Breast epithelium (tissue), 4 donors: ENCODE measurements at places on chromosomes 11 and 22. TPM values are rescaled to one million over a fixed set of nuclear protein-coding genes. Genes with fewer than 3 reads are reported as not detected.
A peak's percentile ranks its signal among the peaks of the same experiment; 100 is the strongest.

DNA sequence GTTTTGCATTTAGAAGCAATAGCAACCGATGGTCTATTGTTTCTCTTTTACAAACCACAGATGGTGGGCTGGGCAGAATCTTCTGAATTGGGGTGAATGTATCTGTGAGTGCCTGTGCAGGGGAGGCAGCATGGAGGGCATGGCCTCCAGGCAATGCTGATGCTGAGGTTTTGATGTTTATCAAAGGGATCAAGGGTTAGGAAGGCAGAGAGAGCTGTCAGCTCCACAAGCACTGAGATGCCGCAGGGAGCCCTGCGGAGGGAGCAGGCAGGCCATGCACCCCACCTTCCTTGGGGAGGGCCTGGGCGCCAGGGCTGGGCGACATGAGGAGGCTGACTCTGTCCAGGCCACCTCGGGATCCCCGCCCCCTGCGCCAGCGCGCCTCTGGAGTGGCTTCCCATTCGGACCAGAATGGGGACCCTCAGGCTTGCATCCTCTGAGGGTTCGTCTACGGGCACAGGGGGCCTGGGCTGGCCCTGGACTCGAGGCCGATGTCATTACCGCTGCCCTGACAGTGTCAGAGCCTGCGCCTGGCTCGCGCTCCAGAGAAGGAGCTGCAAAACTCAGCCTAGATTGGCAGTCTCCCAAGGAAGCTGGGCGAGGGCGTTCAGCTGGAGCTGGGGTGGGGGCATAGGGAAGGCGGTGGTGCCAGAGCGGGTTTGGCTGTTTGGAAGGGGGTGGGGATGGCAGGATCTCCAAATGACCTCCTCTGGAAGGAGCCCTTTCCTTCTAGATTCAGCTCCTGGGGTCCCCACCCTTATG lies 13.9 kb upstream of the TH start:
- H3K4me1 ChIP-seq: no peaks in the 10 kb centered on the region
- H3K36me3 ChIP-seq: no peaks in the 10 kb centered on the region
- H3K27ac ChIP-seq: no peak overlapping the region
- no peaks in the 10 kb centered on the region for H3K27me3 ChIP-seq

DNA sequence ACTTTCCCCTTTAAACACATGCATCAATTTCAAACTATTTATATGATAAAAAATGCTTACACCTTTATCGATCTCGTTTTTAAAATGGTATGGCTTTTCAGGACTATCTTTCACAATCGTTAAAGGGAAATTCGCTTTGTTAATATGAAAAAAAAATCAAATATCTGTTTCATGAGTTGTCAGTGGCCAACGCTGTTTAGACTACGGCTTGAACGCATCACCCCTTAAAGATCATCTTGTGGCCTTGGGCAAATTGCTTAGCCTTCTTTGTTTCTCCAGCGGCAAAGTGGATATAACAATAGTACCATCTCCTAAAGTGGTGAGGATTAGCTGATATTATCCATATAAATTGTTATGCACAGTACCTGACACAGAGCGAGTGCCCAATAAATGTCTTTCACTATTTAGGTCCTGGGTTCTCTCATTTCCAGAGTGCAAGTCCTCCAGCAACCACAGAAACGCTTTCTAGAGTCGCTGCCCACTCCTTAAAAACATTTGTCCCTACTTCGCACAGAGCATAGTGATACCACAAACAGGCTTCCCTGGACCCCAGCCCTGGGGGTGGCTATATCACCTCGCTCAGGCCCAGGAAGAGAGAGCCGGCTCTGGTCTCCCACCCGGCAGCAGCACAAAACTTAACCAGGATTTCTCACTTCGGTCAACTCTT lies 904 bp downstream of the SLC35F2 start:
- peak overlapping the region; percentile 81 for H3K27ac ChIP-seq
- no peaks in the 10 kb centered on the region for H3K4me1 ChIP-seq
- no peak for DNase-seq

DNA sequence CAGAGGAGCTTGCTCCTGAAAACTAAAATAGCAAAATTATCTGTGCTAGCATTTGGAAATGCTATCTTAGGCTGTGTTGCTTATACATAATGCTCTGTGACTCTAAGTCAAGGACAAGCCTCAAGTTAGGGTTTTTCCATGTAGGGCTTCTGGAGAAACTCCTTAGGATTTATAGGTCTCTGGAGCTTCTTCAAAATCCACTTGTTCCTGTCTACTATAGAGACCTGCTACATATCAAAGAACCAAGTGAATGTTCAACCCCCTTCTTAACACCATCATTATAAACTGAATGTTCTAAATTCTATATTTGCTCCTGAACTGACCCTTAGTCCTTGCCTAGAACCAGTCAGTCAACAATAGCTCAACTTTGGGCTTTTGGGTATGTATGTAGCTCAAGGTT lies 523.1 kb upstream of the CCDC90B start:
- no peak overlapping the region for H3K27ac ChIP-seq
- DNase-seq: no peak
- H3K36me3 ChIP-seq: no peaks in the 10 kb centered on the region
- H3K27me3 ChIP-seq: no peaks in the 10 kb centered on the region
- no peak overlapping the region for H3K4me3 ChIP-seq

DNA sequence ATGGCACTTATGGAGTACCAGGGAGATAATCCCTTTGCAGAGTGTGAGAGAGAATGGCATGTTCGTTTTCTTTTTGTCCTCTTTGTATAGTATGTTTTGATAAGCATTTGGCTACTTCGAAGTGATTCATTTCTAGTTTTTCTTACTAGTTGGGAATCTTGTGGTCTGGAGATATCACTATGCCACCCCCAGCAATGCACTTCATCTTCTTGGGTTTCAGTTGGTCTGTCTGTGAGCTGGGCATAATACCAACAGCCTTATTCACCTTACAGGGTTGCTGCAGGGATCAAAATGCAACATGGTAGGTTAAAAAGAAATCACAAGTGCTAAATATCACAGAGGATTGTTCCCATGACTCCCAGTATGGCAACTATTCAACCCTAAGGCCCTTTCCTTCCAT lies 387.8 kb upstream of the CADM1 start:
- no peaks in the 10 kb centered on the region for H3K36me3 ChIP-seq
- H3K27me3 ChIP-seq: no peaks in the 10 kb centered on the region
- DNase-seq: no peak

GRCh38 chr11:74634537-74634936 lies 42.2 kb downstream of the POLD3 start:
- no peak for DNase-seq
- no peaks in the 10 kb centered on the region for H3K36me3 ChIP-seq
- H3K27me3 ChIP-seq: no peaks in the 10 kb centered on the region

DNA sequence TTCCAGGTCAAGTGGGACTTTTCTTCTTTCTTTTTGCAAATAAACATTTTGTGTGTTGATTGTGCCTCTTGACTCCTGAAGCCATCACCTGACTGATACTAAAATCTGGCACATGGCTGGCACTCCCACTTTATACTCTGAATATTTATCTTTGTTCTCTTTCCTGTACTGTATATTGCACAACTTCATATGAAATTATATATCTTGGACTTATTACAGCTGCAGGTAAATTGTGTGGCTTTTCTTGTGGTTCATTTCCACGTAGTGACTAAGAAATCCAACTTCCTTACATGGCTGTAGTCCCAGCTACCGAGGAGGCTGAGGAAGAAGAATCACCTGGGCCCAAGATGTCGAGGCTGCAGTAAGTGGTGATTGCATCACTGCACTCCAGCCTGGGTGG lies 23.7 kb upstream of the OR5B12 start:
- no peak for DNase-seq
- no peak overlapping the region for H3K4me3 ChIP-seq
- no peaks in the 10 kb centered on the region for H3K36me3 ChIP-seq
- H3K27ac ChIP-seq: no peak overlapping the region
- no peaks in the 10 kb centered on the region for H3K4me1 ChIP-seq
- no peaks in the 10 kb centered on the region for H3K27me3 ChIP-seq

Gene CARNS1
- total RNA-seq: 4.2 TPM

- H3K36me3 ChIP-seq: no peaks in the 10 kb centered on the region
- peak overlapping the region; percentile 72 for H3K27ac ChIP-seq
These were observed 9.4 kb downstream of the PARVA start for GRCh38 chr11:12386745-12387144.
